NK-92 treated with Interleukin-12 subunit alpha and Interleukin-12 subunit beta, amount 100 ng/mL, for 24 hours (cell line): ENCODE measurements at places on chromosomes 3 and 15.

GRCh38 chr3:66021731-66022131 is 17.0 kb downstream of the MAGI1 start:
- DNase-seq, result no peak

DNA sequence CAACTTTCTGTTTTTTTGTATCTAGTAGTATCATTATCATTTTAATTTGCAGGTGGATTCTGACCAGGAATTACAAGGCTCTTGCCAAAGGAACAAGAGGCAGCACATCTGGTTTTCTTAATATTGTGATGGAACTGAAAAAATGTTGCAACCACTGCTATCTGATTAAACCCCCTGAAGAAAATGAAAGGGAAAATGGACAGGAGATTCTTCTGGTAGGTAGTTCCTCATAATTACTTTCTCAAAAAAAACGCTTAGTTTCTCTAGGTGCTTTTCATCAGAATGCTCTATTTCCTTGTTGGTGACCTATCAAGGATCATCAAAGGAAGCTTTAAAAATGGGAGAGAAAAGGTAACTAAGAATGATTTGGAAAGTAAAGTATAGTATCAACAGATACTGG is 71.6 kb downstream of the CHD2 start:
- no peak for DNase-seq

GRCh38 chr15:31206386-31207181 is 105.1 kb upstream of the TRPM1 start:
- no peak for DNase-seq

- DNase-seq, result no peak
Observed at GRCh38 chr3:96213393-96213792, 601.0 kb upstream of the EPHA6 start.

DNA sequence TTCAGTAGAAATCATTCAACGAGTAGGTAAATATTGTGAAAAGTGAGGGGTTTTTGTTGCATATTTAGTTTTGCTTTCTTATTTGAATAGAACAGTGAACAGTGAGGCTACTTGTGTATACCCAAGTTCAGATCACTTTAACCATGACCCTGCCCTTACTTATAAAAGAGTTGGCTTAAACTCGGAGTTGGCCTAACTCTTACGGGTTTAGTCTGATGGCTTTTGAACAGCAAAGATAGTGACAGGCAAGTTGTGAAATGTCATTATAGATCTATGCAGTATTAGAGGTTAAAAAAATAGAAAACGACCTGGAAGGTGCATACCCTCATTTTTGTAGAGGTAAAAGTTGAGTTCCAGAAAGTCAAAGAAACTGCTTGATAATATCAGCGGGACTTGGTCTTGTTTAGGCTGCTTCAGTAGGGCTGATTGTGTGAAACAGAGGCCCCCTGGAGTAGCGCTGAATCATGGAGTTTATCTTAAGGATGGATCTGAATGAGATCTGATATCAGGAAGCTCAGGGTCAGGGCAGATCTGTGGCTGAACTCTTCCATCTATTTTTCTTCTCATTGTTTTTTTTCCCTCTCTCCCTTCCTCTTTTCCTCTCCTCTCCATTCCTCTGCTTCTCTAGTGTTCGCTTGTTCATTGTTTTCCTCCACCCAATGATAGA is 359.8 kb downstream of the LPP start:
- no peak for DNase-seq

DNA sequence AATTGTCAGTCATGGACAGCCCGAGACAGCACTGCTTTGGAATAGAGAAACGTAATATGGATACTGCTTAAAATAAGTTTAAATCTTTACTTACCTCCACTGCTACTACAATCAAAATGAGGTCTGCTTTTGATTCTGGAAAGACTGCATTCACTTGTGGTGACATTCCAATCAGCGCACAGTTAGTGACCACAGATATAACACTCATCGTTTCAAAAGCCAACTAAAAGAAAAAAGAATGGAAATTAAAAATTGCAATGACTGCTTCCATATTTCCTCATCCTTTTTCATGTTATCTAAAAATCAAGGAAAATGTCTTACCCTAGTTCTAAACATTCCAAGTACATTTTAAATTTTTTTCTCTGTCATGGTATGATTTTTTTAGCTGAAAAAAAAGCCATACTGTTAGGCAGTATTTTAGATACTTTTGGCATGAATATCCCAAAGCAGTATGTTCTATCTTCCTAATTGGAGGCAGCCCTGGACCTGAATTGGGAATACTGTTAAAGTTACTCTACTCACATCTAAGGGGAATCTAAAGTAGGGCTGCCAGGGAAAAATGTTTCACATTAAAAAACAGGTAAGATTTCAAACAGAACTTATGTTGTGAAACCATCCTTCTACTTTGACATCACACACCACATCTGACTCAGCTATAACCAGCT is 72.1 kb downstream of the ANO10 start:
- no peak for DNase-seq

GRCh38 chr15:89143503-89144162 is 55.4 kb downstream of the ABHD2 start:
- DNase-seq, result peak; percentile 10

DNA sequence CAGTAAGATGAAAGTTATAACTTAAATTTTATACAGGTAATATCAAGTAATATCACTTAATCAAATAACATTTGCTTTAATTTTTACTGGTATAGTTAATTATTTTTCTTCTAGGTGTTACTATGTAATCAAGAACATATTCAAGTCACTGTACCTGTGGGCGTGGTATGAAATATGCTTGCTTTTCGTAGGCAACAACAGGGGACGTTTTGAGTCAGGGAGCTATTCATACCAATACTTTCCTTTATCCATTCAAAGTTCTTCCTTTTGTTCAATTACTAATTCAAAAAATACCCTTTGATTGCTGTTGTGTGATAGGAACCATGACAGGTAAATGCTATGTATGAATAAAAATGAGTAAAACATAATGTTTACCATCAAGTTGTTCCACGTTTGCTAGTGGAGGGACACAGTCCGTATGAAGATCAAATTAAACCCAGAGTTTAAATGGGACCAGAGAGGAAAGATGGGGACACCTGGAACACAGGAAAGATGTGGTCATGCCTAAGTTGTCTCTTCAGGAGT is 654.0 kb upstream of the KCNMB2 start:
- no peak for DNase-seq

DNA sequence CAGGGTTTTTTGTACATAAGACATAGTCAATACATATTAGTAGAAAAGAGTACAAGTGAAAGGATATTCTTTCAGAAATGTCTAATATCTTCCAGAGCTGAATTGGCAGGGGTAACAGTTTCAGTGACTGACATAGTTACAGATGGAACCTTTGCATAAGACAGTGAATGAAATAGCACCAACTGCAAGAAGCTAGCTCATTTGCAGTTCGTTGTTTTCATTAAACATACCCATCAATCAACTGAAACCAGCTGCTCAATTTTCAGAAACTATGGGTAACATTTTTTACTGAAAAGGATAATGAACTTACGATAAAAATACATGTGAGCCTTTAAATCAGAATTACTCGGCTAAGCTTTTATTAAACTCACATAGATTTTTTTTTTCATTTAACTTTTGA is 93.9 kb upstream of the EPHA3 start:
- no peak for DNase-seq

DNA sequence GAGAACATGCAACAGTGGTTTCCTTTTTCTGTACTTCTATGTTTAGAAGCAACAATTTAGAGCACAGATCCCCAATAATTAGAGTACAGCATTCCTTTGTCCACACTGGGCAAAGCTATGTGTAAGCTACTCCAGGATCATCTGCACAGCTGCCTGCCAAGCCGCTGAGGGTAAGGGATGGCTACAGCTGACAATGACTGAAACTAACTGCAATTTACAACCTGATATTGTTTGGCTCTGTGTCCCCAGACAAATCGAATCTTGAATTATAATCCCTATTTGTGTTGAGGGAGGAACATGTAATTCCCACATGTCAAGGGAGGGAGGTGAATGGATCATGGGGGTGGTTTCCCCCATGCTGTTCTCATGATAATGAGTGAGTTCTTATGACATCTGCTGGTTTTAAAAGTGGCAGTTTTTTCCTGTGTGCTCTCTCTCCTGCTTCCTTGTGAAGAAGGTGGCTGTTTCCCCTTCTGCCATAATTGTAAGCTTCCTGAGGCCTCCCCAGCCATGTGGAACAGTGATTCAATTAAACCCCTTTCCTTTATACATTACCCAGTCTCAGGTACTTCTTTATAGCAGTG is 54.8 kb upstream of the TNFSF10 start:
- no peak for DNase-seq

- no peak for DNase-seq
Observed at GRCh38 chr15:46901001-46901400, 816.3 kb upstream of the SEMA6D start.

- DNase-seq, result no peak
Observed at GRCh38 chr3:50179710-50180109, 11.7 kb upstream of the GNAT1 start.

DNA sequence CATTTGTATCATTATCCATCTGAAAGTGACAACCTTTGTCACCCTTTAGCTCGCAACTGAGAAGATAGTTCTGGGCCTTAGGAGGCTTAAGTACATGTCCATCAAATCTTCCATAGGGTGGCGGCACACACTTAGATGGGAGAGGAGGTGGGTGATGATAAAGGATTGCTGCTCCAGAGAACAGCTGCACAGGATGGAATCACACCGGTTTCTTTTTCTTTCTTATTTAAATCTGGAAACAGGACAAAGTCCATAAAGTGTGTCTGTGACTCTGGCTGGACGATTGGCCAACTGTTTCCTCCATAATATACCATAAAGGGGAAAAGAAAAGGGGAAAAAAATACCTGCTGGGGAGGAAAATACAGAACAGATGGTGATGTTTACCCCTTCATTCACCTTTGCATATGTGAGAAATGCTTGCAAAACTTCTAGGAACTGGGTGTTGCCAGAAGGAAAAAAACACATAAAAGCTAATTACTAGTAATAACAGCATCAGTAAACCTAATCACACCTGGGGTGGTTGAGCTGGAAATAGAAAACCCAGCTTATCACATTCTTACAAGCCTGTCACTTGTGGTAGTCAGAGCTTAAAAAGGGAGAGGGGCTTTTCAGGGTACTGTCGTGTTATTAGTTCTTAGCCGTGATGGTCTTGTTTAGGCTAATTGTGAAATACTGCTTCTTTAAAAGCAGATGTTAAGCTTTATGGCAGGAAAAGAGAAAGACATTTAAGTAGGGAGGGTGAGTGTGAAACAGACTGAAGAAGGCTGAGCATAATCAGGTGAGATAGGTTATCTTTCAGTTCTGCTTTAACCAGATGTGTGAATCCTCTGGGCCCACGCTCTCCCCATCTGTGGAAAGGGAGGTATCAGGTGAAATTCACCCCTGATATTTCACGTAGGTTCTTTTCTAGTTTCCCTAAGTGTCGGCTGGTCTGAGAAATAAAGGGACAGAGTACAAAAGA is 16.7 kb downstream of the C2CD4A start:
- DNase-seq, result no peak

- DNase-seq, result no peak
Observed at GRCh38 chr15:41839781-41840491, 1.3 kb downstream of the PLA2G4B start.

DNA sequence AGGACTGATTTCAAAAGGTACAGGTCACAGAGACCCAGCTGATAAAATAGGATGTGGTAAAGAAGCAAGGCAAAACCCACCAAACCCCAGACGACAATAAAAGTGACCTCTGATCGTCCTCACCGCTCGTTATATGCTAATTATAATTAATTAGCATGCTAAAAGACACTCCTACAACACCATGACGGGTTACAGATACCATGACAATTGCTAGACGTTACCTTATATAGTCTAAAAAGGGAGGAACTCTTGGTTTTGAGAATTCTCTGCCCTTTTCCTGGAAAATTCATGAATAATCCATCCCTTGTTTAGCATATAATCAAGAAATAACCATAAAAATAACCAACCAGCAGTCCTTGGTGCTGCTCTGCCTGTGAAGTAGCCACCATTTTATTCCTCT is 74.7 kb upstream of the MB21D2 start:
- no peak for DNase-seq

GRCh38 chr15:35117543-35118265 is 32.6 kb upstream of the NANOGP8 start:
- no peak for DNase-seq

- no peak for DNase-seq
Observed at GRCh38 chr3:156383441-156384025, 171.4 kb downstream of the SSR3 start.

DNA sequence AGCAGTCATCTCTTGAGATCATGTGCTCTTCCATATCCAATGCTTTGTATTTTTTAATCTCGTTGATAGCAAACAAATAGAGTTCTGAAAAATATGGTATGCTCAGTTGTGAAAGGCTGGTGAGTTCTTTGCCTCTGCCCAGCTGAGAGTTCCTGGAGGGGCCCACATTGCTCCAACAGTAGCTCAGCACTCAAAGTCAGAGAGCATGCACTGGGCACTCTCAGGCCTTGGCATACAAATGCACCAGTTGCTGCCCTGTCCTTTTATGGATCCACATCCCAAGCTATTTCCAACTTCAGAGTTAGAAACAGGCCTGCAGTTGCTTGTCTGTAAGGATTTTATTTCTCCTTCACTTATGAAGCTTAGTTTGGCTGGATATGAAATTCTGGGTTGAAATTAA is 181.7 kb upstream of the CHRNA7 start:
- no peak for DNase-seq

DNA sequence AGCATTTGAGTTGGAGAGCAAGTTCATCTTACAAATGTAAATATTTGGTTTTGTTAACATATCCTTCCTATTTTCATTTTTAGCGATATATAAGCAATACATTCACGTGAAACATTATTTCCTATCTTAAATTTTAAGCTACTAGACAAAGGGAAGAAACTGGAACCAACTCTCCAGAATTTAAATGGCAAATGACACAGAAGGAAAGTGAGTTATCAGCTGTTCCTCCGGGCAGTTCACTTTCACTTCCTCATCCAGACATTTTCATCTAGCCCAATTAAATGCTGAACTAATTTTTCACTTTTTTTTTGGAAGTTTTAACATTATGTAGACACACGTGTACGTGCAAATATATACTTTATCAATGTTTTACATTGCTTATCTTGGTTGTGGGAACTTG is 58.7 kb downstream of the MORC1 start:
- no peak for DNase-seq

DNA sequence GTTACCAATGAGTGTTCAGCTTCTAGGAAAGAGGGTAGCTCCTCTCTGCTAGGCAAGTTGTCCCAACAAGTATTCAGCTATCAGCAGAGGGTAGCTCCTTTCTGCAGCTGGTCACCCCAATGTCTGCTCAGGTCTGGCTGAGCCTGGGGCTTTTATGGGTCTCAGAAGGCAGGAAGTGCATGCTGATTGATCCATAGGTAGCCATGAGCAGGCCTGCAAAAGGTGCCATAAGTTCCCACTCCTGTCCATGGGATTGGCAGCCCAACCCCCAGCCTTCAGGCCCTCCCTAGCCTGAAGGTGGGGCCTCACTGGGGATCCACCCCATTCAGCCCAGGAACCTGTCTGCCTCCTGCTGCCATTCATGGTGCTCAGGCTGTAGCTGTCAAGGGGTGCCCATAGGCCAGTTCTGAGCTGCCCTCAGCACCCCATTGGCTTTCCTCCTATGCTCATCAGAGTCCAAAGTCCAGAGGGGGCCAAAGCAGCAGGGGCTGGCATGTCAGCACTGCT is 34.6 kb upstream of the DNAJC13 start:
- no peak for DNase-seq
